ENCODE measurements at places on chromosomes 13 and 19.

DNA sequence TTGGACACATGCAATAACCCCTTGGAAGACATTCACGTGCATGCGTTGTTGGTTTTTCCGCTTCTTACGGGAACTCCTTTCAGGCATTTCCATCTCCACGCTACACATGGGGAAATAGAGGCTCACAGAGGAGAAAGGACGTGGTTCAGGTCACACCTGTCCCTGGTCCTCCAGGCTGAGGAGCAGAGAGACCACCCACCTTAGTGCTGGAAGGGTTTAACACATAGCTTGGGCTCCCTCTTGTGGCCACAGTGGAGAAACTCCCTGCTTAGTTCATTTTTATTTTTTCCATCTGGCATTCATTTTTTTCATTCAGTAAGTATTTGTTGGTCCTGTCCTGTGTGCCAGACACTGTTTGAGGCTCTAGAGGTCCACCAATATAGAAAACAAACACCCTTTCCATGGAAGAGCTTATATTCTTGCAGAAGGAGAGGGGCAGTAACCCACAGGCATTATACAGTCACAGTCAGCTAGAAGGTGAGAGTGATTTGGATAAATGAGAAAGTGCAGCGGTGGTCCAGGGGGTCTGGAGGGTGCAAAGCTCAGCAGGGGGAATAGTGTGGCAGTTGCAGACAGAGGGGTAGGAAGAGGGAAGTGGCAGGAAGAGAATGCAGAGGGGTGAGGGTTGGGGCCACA lies 24.2 kb upstream of the TTYH1 start:
- no peak for DNase-seq

DNA sequence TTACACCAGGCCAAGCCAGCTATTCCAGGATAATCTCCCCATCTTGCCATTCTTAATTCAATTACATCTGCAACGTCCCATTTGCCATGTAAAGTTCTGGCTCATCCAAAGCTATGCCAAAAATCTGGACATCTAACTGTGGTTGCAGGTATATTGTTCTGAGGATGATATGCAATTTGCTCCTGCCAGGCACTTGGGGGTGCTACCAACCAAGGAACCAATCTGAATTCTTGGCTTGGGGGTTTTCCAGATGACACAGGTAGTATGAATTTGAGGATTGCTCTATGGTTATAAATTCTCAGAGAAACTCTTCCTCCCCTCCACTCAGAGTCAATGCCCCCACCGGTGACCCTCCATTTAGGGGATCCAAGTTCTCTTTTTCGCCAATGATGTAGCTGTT lies 33.0 kb downstream of the CRYL1 start:
- no peak for DNase-seq

- DNase-seq = no peak
These were observed 1240.5 kb downstream of the UQCRFS1 start for GRCh38 chr19:27972291-27973040.

DNA sequence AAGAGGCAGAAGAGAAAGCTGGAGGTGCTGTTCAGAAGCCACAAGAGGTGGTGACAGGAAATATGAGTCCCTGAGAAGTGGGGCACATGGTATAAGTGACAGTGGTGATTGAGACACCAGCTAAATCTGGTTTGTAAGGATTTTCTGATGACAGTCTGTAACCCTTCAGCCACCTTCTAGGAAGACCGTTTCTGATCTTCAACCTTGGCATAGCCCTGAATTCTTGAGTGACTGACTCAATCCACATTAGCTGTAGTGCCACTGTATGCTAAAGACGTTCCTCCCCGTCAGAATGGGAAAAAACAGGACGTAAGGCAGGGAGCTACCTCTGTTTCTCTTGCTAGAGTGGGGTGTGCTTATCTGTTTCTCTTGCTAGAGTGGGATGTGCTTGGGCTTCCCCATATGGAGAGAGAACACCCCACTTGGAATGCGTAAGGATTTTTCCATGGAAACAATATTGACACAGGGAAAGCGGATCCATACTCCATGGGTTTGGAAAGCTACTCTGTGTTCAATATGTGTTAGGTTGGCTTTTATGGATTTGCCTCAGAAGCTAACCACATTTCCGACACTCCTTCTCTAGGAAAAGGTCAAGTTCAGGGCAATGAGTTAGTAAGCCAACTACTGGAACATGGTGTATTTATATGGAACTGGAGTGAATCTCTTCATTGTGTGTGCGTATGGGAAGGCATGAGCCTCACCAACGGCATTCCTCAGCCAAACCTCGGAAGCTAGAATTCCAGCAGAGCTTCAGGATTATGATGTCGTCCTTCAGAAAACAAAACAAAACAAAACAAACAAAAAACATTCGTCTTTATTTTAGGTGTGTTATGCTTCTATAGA lies 948.8 kb upstream of the SLC10A2 start:
- no peak for DNase-seq

DNA sequence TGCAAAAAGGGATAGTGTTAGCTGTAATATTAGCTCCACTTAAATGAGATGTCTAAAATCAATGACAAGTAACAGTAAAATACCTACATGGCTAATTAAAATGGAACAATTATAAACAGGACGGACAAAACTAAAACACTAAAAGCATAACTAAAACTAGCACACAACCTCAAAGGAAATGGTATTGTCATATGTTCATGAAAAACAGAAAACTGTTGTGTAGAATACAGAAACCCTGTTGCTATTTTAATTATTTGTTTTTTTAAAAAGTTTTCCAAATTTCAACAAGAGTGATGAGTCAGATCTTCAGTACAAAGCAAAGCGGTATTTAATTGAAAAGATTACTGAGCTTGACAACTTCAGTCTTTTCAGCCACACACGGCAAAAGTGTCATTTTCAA lies 4.2 kb downstream of the RCBTB2 start:
- DNase-seq = no peak

DNA sequence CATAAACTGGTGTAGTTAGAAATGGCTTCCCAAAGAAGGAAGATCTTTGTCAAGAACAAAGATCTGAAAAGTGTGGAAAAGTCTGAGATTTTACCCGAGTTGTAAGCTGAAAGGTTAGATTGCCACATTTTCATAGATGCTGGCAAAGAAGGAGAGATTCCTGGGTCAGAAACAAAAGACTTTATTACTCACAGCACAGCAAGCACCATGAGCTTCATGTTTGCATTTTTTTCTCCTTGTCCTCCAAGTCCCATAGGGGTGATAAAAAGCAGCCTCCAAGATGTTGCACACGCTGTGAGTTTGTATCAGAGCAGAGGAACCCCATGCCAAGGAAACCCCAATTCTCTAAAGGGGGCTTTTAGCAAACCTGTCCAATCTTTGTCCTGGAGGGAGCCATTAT lies 29.3 kb downstream of the MZT1 start:
- DNase-seq = no peak
